Effector memory CD8-positive, alpha-beta T cell (primary cell): ENCODE measurements at places on chromosomes 2 and 18.
A peak's percentile ranks its signal among the peaks of the same experiment; 100 is the strongest.

GRCh38 chr2:236607471-236608187, 38.0 kb downstream of the ACKR3 start:
- DNase-seq, result peak; percentile 29

DNA sequence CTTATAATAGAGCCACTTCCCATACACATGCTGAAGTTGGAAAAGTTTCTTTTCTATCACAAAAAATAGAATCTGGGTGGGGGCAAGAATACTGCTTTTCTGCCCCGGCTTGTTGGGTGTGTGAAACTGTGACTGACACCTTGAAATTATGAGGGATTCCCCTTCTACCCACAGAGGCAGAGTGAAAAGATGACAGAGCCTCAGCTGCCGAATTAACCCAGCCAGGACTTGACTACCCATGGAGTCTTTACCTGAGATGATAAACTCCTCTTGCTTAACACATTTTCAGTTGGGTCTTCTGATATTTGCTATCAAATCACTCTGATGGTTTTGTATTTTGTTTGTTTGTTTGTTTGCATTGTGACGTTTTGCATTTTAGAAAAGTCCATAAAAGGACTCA, 66.0 kb upstream of the PMAIP1 start:
- DNase-seq, result no peak

GRCh38 chr2:177053716-177054115, 158.9 kb upstream of the HNRNPA3 start:
- no peak for DNase-seq

GRCh38 chr2:73984203-73984921, at the start of gene TET3:
Gene TET3 (plus strand): TSS chr2:73984910. CDS start chr2:73986404, 1,494 bp downstream.
- peak; percentile 71 for DNase-seq

- DNase-seq, result peak; percentile 71
Observed at GRCh38 chr2:11129598-11130449, 25.4 kb upstream of the SLC66A3 start.

- no peak for DNase-seq
Observed at GRCh38 chr18:59821983-59822382, 77.8 kb upstream of the PMAIP1 start.

- DNase-seq, result no peak
Observed at GRCh38 chr2:24766609-24767008, 26.6 kb downstream of the PTRHD1 start.
